HAP-1 (cell line): ENCODE measurements at places on chromosomes 7 and 10.

DNA sequence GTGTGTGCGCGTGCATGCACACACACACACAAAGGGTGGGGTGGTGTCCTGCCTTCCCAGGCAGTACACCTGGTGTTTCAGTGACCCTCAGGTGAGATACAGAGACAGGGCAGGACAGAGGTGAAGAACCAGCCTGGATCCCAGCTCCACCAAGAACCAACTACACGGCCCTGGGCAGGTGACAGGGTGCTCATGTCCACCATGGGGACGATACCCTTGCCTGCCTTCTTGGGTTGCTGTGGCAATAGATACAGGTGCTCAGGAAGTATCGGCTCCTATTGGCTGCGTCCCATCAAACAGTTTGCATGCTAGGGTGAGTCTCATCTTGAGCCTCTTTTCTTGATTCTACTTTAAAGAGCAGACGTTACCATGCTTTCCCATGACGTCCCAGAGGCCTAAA, 33.7 kb upstream of the CXCL12 start:
- no peak for DNase-seq

GRCh38 chr7:12553416-12553815, 17.1 kb upstream of the SCIN start:
- DNase-seq: no peak

GRCh38 chr10:62333135-62333889, 40.9 kb upstream of the ZNF365 start:
- no peak for DNase-seq

GRCh38 chr7:117227091-117227490, 95.8 kb downstream of the WNT2 start:
- DNase-seq: no peak

DNA sequence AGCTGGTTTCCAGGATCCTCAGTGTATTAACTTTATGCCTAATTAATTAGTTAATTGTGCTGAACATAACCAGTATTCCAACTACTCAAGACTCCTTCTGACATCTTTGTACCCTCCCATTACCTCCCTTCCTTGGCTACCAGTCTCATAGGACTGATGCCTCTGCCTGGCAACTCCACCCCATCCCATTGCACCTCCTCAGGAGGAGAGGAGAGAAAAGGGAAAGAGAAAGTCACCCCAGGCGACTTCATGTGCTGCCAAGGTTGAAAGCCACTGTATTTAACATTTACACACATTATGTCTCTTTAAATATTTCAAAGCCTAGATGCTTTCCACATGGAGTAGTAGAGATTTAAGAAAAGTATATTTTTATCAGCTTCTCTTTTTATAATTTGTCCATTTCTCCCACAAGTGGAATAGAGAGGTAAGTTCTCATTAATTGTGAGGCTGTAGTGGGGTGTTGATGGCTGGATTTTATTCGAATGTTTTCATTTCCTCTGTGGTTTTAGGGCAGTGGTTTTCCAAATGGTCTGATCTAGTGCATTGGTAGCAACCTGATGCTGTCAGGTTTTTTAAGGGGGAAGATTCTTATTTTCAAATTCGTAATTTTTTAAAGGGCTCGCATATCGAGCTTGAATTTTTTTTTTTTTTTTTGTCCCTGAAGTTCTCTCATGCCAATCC, 148.0 kb downstream of the BICC1 start:
- no peak for DNase-seq

DNA sequence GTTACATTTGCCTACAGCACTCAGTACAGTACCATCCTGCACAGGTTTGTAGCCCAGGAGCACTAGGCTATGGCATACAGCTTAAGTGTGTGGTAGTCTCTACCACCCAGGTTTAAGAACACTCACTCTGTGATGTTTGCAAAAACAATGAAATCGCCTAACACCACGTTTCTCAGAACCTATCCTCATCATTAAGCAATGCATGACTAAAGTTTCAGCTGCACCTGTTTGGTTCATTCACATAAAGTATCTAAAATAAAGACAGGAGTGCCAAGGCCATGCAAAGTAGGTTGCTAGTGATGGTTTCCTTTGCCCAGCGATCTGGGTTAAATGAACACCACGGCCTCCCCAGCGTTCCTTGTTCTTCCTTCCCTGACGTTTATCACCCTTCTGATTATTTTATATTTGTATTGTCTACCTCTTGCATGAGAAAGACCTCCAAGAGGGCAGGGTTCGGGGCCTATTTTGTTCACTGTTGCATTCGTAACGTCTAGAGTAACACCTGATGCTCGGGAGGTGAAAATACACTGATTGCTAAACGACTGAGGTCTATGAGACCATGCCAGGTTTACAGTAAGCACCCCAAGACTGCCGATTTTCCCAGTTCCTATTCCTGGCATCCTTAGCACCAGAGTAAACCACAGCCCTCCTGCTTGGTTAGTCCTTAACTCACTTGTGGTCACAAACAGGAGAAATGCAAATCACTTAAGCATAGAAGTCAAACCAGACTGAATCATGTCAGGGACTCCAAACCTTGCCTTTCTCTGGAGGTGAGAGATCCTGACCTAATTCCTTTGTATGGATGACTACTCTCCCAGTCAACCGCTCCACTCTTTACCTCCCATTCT, 204.1 kb upstream of the NFE2L3 start:
- no peak for DNase-seq

DNA sequence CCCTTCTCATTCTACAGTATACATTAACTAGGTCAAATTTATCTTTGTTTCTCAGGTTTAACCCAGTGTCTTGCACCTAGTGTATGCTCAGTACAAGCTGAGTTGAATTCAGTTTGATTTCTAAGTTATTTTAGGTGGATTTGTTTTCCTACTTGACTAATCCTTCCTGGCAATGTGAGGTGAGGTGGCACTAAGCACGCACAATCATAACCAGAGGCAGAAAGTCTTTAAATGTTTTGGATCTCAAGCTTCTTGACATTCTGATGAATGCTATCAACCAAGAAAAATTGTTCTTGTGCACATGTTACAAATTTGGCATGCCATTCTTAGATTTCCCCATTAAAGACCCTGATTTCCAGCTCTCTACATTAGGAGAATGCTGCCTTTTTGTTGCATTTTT, 3.2 kb downstream of the BZW2 start:
- DNase-seq: no peak

DNA sequence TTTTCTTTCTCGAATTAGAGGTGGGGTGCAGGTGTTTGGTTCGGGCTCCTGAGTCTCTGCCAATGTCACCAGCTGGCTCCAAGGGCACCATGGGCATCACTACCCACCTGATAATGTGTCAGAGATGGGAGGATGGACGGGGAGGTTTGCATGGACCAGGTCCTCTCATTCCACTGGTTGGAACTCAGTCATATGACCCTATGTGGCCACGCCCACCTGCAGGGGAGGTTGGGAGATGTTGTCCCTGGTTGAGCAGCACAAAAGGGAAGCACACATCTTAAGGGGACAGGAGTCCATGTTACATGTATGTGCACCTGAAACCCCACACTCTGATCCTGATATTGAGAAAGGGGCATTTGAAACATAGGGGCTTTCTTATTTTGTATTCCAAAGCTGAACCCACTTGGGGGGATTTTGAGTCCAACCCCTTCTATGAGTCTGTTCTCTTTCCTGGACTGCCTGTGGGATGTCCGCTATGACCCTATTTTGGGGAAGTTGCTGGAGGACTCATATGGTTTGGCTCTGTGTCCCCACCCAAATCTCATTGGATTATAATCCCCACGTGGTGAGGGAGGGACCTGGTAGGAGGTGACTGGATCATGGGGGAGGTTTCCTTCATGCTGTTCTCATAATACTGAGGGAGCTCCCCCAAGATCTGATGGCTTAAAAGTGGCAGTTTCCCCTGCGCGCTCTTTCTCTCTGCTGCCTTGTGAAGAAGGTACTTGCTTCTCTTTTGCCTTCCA, 66.9 kb upstream of the BAIAP2L1 start:
- DNase-seq: peak; percentile 12

DNA sequence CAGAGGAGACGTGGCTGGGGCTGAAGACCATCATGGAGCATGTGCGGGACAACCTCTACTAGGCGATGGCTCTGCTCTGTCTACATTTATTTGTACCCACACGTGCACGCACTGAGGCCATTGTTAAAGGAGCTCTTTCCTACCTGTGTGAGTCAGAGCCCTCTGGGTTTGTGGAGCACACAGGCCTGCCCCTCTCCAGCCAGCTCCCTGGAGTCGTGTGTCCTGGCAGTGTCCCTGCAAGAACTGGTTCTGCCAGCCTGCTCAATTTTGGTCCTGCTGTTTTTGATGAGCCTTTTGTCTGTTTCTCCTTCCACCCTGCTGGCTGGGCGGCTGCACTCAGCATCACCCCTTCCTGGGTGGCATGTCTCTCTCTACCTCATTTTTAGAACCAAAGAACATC, 22.0 kb upstream of the CPA5 start:
- no peak for DNase-seq

DNA sequence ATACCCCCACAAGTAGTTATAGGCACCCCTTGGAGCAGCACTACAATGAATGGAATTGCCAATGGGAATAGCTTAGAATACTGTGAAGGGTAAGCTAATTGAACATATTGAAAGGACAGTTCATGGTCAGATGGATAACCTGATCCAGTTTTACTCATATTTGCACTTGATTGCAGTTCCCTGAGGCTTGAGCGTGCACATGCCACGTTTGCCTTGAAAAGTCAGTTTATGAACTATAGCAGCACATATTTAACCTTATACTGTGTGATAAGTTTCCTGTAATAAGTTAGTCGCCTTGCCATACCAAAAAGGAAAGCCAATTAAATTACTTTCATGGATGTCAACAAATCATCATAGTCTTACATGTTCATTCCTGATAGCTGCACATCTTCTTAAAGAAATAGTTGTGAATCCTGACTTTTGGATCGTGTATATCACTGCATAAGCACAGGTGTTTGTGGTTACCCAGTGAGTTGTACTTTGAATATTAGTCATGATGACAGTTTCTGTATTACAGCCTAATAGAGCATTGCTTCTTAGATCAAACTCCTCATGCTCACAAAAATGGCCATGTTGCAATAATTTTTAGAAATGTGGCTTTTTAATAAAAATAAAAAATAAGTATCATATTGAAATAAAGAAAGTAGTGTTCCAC, 21.6 kb downstream of the DNTT start:
- DNase-seq: no peak

- DNase-seq: no peak
Measured at GRCh38 chr10:69459893-69460575, 8.8 kb downstream of the TSPAN15 start.

DNA sequence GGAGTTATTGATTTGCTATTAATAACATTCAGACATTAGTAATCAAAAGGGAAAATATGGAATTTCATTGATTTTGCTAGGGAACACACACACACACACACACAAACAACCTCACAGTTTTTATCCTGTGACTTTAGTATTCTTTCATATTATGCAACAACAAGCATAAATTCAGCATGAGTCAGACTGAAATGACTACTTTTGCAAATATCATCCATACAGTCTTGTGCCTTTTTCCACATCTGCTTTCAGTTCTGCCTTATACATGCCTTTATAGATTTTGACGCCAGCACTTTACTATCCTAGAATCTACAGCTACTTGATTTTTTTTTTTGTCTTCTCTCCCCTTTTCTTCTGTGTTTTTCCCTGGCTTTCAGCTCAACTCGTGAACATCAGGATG, 975.8 kb upstream of the LRRTM3 start:
- no peak for DNase-seq

DNA sequence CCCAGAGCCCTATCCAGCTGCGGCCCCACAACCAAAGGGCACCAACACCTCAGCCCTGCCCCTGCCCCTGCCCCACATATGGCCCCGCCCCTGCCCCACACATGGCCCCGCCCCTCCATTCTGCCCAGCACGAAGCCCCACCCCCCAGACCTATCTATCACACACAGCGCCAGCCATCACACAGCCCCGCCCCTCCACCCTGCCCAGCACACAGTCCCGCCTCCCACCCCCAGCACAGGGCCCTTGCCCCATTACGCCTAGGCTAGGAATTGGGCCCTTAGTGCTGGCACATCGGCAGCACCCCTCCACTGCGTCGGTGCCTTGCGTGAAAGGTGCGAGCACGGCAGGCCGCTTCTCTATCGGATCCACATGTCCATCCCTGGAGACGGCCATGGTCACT, 126.8 kb downstream of the MAD1L1 start:
- no peak for DNase-seq

DNA sequence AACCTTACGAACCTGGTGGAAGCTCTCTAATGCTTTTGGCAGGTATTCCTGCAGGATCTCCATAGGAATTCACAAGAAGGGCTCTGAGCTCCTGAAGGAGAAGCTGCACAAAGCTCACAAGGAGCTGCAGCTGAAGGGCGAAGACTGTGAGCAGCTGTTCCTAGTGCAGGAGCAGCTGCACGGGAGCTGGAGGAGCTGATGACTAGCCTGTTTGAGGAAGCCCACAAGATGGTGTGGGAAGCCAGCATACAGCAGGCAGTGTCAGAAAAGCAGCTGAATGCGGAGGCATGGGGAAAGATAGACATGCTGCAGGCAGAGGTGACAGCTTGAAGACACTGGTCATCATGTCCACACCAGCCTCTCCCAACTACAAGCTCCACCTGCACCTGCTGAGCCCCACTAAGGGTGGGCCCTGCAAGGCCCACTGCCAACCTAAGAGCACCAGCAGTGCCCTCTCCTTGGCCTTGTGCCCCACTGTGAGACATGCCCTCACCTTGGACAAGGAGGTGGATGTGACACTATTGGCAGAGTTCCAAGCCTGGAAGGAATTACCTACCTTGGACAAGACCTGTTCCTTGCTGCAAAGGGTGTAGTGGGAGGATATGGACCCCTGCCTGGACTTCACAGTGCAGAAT, 250.6 kb downstream of the BBS9 start:
- DNase-seq: no peak
